Activated CD8-positive, alpha-beta T cell treated with anti-CD3 and anti-CD28 coated beads, Interleukin-2, amount 10 ng/mL, durations not matched to agents 7 days and 5 days (primary cell): ENCODE measurements at places on chromosomes 1 and 21.
A peak's percentile ranks its signal among the peaks of the same experiment; 100 is the strongest.

DNA sequence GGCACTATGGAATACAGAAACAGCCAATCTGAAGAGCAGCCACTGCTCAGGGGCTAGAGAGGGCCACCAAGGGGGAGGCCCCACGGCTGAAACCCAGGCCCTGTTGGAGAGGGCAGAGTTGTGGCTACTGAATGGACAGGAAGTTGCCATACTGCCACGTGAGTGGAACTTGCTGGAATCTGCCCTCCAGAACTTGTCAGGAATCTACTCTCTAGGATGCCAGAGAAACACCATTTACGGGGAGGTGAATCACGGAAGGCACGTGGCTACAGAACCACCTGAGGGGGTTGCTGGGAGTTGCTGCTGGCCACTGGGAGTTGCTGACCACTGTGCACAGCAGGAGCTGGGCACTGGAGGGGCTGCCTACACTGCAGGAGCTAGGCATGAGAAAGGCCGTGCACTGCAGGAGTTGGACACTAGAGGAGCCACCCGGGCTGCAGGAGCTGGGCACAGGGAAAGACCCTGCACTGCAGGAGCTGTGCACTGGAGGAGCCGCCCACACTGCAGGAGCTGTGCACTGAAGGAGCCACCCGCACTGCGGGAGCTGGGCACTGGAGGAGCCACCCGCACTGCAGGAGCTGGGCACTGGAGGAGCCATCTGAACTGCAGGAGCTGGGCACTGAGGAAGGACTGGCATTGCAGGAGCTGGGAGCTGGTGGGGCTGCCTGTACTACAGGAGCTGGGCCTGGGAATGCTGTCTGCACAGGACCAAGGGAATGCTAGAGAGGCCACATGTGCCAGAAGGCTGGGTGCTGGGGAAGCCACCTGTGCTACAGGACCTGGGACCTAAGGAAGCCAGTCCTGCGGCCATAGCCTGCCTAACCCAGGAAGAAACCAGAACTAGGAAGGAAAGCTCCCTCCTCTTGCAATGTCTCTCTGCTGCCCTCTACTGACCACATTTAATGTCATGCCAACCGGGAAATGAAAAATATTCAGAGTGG, 343.4 kb downstream of the MATN1 start:
- no peak overlapping the region for H3K27ac ChIP-seq
- H3K4me3 ChIP-seq = no peak overlapping the region
- H3K27me3 ChIP-seq = no peaks in the 10 kb centered on the region
- H3K36me3 ChIP-seq = no peaks in the 10 kb centered on the region
- peak; percentile 67 for DNase-seq

DNA sequence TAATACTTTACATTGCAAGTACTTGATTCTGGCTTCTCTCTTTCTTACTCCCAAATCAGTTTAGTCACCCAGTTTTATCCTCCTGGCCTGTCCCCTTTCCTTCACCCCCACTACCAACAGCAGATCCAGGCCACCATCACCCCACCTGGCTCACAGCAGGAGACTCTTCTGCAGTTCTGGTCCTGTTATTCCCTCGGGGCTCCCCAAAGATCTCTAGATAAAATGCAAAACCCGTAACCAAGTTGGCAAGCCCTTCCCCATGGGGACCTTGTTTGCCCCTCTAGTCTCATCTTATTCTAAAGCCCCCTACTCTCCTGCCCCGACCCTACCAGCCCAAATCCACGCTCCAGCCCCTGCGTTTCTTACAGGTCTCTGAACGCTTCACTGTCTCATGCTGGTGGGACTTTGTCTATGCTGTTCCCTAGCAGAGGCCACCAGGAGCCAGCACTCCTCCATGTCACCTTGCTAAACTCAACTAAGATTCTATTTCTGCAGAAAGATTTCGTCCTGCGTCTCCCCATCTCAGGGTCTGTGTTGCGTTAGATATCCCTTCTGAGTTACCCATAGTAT, 4.0 kb downstream of the ABCG1 start:
- H3K27me3 ChIP-seq = no peaks in the 10 kb centered on the region
- no peak overlapping the region for H3K27ac ChIP-seq
- peaks cover 25% of the 10 kb centered on the region for H3K36me3 ChIP-seq
- H3K4me1 ChIP-seq = peaks cover 33% of the 10 kb centered on the region
- DNase-seq = no peak

DNA sequence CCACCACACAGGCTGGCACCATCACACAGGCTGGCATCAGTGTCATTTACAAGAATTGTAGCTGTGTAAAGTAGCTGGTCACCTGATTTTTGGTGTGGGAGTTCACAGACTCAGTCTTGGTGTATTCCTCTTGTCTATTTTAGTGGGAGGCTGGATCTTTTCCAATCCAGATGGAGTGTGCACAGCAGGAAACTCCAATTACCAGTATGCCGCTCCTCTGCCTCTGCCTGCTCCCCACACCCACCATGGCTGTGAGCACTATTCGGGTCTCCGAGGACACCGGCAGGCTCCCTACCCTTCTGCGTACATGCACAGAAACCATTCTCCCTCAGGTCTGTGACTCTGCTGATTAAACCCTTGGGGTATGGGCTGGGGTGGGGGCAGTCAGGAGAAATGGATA, 24.2 kb downstream of the TBX19 start:
- no peak for DNase-seq
- no peak overlapping the region for H3K27ac ChIP-seq
- no peaks in the 10 kb centered on the region for H3K27me3 ChIP-seq
- no peaks in the 10 kb centered on the region for H3K4me1 ChIP-seq
- H3K4me3 ChIP-seq = no peak overlapping the region
- no peaks in the 10 kb centered on the region for H3K36me3 ChIP-seq

DNA sequence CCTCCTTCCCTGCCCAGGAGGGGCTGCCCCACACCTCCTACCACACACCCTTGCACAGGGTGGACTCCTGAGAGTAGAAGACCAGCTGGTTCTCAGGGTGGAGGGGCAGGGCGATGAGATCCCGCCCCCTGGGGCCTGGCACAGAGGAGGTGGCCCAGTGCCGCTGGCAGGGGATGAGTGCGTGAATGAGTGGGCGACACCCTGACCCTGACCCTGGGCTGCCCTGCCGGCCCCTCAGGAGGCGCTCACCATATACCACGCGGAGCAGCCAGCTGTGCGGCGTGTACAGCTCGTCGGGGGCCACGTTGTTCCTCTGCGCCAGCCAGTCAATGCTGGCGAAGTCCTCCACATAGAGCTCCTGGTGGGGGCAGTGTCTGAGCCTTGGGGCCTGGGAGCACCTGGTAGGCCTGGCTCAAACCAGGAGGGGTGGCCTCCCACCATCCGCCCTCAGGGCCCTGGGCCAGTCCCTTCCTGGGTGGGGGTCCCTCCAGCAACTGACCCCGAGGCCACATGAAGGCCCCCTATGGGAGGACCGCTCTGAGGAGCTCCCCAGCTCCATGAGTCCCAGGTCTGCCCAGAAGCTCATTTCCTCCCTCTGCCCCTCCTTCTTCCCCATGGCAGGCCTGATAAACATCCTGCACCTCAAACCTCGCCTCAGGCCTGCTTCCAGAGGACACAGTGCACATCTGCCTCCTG, 13.0 kb downstream of the LSS start:
- peaks cover 3% of the 10 kb centered on the region for H3K4me1 ChIP-seq
- DNase-seq = no peak
- no peak overlapping the region for H3K4me3 ChIP-seq
- no peaks in the 10 kb centered on the region for H3K27me3 ChIP-seq
- peak overlapping the region; percentile 57 for H3K27ac ChIP-seq

GRCh38 chr1:213987927-213988506, at the start of gene PROX1:
Gene PROX1 (plus strand): TSS chr1:213987973. CDS start chr1:213996536, 8,563 bp downstream.
- H3K27ac ChIP-seq = peak within 1 kb of the TSS; percentile 70
- peaks cover 23% of the 10 kb centered on the region for H3K4me1 ChIP-seq
- peak within 1 kb of the TSS; percentile 79 for H3K4me3 ChIP-seq
- peaks cover 11% of the 10 kb centered on the region for H3K36me3 ChIP-seq
- DNase-seq = peak; percentile 59

- no peak overlapping the region for H3K27ac ChIP-seq
- H3K36me3 ChIP-seq = no peaks in the 10 kb centered on the region
- DNase-seq = no peak
Observed at GRCh38 chr1:162389021-162389818, 7.7 kb downstream of the C1orf226 start.

GRCh38 chr1:234845097-234845660, 235.2 kb upstream of the IRF2BP2 start:
- no peaks in the 10 kb centered on the region for H3K27me3 ChIP-seq
- DNase-seq = peak; percentile 70
- peaks cover 93% of the 10 kb centered on the region for H3K4me1 ChIP-seq
- peak overlapping the region; percentile 48 for H3K4me3 ChIP-seq
- peak overlapping the region; percentile 85 for H3K27ac ChIP-seq

DNA sequence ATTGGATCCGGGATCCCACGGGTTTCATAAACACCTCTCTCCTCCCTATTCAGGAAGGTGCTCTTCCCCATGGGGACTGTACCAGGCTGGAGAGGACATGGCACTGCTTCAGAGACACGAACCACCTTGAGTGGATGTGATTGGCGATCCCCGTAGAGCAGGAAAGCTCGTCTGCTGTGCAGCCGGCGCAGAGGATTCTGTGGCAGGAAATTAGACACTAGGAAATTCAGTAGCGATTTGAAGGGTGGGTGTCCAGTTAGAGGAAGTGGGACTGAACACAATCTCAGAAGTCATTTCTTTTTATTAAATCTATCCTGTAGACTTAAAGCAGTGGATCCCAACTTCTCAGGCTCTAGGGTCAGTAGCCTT, 767 bp downstream of the PDIK1L start:
- peaks cover 30% of the 10 kb centered on the region for H3K4me1 ChIP-seq
- H3K27ac ChIP-seq = peak overlapping the region; percentile 91
- peak; percentile 47 for DNase-seq
- H3K36me3 ChIP-seq = peaks cover 28% of the 10 kb centered on the region
- H3K4me3 ChIP-seq = peak overlapping the region; percentile 95
- H3K27me3 ChIP-seq = no peaks in the 10 kb centered on the region

DNA sequence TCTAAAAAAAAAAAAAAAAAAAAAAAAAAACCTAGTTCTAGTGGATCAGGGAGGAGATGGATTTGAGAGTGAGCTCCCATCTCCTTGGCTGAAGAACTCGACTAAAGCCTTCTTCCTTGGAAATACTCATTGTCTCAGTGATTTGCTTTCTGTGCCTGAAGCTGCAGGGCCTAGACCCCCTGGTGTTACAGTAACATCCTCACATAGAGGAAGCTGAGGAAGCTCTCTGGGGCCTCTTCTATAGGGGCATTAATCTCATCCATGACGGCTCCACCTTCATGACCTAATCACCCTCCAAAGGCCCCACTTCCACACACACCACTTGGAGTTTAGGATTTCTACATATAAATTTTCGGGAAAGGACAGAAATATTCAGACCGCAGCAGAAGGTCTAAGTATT, 95.9 kb upstream of the ETS2 start:
- H3K27me3 ChIP-seq = peaks cover 12% of the 10 kb centered on the region
- H3K4me1 ChIP-seq = no peaks in the 10 kb centered on the region
- no peak overlapping the region for H3K4me3 ChIP-seq

GRCh38 chr1:10692401-10693021, 103.9 kb downstream of the CASZ1 start:
- H3K36me3 ChIP-seq = no peaks in the 10 kb centered on the region
- peak overlapping the region; percentile 86 for H3K4me3 ChIP-seq
- peaks cover 20% of the 10 kb centered on the region for H3K4me1 ChIP-seq
- H3K27me3 ChIP-seq = peaks cover 7% of the 10 kb centered on the region
- peak; percentile 81 for DNase-seq

GRCh38 chr1:201429736-201430501, 8.4 kb upstream of the TNNI1 start:
- no peaks in the 10 kb centered on the region for H3K36me3 ChIP-seq
- H3K27ac ChIP-seq = no peak overlapping the region
- no peak for DNase-seq
- no peak overlapping the region for H3K4me3 ChIP-seq
- peaks cover 17% of the 10 kb centered on the region for H3K4me1 ChIP-seq

GRCh38 chr1:155522069-155522468, 40.5 kb downstream of the ASH1L start:
- H3K27me3 ChIP-seq = no peaks in the 10 kb centered on the region
- H3K27ac ChIP-seq = no peak overlapping the region
- no peak for DNase-seq
- peaks cover 26% of the 10 kb centered on the region for H3K36me3 ChIP-seq
- H3K4me3 ChIP-seq = no peak overlapping the region

DNA sequence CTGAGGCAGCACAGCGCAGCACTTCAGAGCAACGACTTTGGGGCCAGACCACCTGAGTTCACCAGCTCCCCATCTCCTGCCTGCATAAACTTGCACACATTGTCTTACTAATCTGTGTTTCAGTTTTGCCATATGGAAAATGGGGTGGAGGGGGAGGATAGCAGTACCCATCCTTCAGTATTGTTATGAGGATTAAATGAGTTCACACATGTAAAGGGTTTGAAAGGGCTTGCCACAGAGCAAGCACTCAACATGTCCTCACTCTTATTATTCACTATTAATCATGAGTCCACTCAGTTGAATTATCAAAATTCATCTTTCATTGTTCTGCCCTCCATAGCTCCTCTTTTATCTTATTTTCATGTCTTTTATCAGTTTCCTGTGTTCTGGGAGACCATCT, 40.1 kb upstream of the BMP8B start:
- H3K4me3 ChIP-seq = no peak overlapping the region
- H3K27ac ChIP-seq = no peak overlapping the region
- no peaks in the 10 kb centered on the region for H3K4me1 ChIP-seq
- no peaks in the 10 kb centered on the region for H3K36me3 ChIP-seq
- DNase-seq = no peak

DNA sequence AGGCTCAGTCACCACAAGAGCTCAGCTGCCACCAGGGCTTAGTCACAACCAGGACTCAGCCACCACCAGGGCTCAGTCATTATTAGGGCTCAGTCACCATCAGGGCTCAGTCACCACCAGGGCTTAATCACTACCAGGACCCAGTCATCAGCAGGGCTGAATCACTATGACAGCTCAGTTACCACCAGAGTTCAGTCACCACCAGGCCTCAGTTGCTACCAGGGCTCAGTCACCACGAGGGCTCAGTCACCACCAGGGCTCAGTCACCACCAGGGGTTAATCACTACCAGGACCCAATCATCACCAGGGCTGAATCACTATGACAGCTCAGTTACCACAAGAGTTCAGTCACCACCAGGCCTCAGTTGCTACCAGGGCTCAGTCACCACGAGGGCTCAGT, 196.2 kb downstream of the NPHP4 start:
- no peaks in the 10 kb centered on the region for H3K4me1 ChIP-seq
- no peak overlapping the region for H3K4me3 ChIP-seq
- H3K27me3 ChIP-seq = no peaks in the 10 kb centered on the region
- DNase-seq = no peak
- H3K36me3 ChIP-seq = no peaks in the 10 kb centered on the region

DNA sequence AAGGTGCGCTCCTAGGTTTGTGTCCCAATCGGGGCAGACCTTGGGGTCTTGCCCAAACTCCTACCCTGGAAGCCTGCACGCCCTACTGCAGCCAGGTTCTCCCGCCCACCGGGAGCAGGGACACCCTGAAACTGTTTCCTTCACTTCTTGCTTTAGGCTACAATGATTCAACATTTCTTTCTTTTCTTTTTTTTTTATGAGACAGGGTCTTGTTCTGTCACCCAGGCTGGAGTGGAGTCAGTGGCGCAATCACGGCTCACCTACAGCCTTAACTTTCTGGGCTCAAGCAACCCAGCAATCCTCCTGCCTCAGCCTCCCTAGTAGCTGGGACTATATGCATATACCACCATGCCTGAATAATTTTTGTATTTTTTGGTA, 75.8 kb downstream of the ITPKB start:
- peaks cover 94% of the 10 kb centered on the region for H3K4me1 ChIP-seq
- peak overlapping the region; percentile 92 for H3K27ac ChIP-seq
- H3K36me3 ChIP-seq = peaks cover 34% of the 10 kb centered on the region
- no peak for DNase-seq
- H3K4me3 ChIP-seq = peak overlapping the region; percentile 54
